ENCODE measurements at places on chromosomes 4 and X.

DNA sequence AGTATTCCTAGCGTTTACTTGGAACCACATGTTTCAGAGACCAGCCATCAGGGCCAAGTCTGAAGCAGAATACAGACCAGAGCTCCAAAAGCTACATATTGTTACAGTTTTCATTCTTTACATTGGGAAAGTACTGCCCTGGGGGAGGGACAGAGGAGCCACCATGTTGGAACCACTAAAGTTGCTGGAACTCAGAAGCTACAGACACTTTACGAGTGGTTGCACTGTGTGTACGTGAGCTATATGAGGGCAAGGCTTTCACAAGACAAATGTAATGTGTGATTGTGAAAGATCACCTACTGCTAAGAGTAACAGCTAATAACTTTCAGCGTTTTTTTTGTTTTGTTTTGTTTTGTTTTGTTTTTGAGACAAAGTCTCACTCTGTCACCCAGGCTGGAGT is 11.7 kb downstream of the GPC3 start:
- no peak for DNase-seq

DNA sequence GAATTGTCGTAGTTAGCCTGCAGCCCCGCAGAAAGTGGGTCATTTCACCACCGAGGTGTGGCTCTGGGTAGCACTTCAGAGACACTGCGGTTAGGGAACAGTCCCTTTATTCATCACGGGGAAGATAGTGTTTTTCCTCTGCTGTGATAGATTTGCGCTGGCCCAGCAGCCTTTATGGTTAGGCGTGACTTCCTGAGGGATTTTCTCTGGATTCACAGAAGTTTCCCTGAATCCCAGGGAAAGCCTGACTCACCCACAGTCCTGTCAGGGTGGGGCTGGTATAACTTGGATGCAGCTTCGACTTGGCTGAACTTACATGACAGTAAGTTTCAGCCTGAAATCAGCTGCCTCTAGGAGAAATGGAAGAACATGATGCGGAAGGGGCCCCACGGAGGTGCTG is 196.3 kb upstream of the HHIP start:
- no peak for DNase-seq

DNA sequence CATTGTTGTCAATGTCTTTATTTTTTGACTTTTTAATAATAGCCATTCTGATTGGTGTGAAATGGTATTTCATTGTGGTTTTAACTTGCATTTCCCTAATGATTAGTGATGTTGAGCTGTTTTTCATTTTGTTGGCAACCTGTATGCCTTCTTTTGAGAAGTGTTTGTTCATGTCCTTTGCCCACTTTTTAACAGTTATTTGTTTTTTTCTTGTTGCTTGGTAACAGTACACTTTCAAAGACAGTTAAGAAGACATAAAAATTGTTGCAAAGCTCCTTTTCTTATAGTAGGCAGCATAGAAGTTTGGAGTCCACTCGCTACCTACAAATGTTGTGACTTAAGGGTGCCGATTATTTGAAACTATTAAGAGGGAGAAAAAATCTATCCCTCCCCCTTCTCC is 48.7 kb upstream of the SLC7A11 start:
- no peak for DNase-seq

DNA sequence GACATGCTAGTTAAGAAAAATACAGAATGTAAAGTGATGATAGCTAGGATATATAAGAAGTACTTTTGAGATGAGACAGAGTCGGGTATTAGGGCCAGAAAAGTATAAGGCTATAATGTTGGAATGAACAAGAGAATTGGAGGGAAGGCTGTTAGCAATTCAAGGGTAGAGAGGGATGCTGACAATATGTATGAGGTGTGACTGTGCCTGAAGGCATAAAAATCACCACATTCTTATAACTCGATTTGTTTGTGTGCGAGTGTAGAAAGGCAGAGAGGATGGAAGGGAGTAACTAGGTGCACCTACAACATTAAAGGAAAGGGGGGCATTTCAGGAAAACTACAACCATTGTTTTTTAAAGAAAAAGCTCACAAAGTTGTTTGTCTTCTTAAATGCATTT is 86.0 kb downstream of the FAT4 start:
- no peak for DNase-seq

DNA sequence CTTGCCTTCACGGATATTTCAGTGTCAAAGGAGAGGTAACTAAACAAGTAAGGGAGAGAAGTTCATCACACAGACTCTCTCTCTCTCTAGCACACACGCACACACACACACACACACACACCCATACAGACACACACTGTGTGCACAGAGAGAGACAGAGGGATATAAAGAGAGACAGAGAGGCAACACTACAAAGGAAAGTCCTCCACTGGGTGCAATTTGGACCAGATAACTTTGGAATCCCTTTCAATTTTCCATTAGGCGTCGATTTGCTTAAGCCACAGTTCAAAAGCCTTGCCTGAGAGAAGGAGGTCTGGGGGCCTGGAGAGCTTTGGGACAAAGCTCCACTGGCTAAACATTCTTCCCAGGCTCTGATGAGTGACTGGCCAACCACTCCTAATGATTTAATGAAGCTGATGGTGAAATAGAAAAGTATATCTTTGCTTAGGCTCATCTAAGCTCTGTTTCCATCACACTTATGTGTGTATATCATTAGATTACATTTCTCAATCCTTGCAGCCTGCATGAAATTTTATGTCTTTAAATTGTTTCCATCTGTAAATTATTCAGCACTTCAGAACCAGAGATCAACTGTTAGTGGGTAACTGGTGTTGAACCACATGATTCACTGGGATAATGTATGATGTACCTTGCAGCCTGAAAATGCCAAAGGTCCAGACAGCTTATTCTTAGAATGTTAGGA is 180.8 kb downstream of the MAGEB17 start:
- no peak for DNase-seq
